ENCODE measurements at places on chromosomes 4 and X.

- no peak for DNase-seq
Measured at GRCh38 chrX:17031827-17032226, 85.4 kb downstream of the REPS2 start.

DNA sequence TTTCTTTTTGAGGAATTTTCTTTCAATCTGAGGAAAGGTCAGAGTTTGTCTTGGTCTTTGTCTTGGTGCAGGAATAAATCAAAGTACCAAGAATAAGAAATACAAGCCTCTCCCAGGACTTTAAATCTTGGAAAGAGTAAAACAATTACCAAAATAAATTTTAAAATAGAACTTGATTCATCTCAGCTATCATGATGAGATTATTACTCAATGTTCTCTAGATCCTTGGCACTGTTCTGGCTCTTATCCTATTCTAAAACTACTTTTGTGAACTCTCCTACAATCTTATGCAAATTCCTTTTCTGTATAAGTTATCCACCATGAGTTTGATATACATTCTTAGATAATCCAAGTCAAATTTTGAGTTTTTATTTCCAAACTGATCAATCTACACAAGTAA is 464.3 kb downstream of the PPARGC1A start:
- DNase-seq: no peak

- DNase-seq: no peak
Measured at GRCh38 chr4:146033149-146033548, 94.5 kb upstream of the ZNF827 start.

DNA sequence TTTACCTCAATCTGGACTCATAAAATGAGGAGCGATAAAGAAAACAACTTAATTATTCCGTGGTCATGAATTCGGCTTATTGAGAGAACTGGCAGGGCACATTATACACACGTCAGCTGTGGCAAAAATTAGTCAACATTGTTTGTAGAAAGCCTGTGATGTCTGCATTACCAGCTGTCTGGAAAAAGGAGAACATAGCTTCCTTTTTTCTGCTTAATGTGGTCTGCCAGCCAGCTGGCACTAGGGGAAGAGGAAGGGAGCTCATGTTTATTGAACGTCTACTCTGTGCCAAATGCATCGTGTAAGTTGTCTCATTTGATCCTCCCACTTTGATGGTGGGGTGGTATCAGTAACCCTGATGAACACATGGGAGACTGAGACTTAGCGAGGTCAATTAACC is 367.6 kb downstream of the ARHGAP24 start:
- no peak for DNase-seq

DNA sequence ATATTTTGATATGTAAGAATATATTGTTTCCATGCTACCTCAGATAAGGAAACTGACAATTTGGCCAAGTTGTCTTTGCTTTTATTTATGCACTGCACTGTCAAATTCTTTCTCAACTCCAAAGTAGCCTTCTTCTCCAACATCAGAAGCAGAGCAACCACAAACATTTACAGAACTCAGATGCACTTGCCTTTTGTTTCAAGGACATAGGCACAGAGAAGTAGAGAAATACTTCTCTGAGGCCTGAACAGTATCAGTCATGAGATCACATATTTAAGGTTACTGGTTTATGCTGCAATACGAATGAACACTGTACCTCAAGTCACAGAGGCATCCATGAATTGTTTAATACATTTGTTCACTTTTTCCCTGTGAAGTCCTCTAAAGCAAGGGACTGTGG is 606.1 kb upstream of the SLIT2 start:
- no peak for DNase-seq

DNA sequence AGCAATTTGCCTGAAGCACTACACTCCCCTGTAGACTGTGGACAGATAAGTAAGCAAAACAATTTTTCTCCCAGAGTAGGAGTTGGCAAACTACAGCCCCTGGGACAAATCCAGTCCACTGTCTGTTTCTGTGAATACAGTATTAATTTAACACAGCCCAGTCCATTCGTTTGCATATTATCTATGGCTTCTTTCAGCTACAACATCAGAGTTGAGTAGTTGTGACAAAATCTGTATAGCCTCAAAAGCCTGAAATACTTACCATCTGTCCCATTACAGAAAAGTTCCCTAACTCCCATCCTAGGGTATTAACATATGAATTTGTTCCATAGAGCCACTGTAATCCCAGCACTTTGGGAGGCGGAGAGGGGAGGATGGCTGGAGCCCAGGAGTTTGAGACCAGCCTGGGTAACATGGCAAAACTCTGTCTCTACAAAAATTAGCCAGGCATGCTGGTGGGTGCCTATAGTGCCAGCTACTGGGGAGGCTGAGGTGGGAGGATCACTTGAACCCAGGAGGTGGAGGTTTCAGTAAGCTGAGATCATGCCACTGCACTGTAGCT is 53.0 kb downstream of the AMELX start:
- DNase-seq: no peak

DNA sequence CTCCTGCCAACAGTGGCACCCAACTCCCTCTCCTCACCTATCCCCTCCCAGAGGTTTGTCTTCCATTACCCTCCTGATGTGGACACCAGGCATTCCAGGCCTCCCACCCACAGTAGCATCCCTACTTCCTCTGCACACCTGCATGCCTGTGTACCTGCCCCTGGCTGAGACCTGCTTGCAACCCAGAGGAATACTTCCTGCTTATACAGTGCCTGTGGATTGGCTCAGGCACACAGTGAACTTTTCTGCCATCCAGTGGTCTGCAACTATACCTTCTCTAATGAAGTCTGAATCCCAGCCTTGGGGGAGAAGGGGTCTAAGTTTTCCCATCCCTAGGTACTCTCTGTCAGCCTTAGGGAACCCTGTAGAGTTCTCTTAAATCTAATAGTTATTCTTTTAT is 169.9 kb downstream of the IQCM start:
- no peak for DNase-seq

- no peak for DNase-seq
Measured at GRCh38 chr4:7238300-7238960, 46.1 kb downstream of the SORCS2 start.

GRCh38 chr4:184331268-184331995 is 113.8 kb upstream of the ENPP6 start:
- DNase-seq: no peak

DNA sequence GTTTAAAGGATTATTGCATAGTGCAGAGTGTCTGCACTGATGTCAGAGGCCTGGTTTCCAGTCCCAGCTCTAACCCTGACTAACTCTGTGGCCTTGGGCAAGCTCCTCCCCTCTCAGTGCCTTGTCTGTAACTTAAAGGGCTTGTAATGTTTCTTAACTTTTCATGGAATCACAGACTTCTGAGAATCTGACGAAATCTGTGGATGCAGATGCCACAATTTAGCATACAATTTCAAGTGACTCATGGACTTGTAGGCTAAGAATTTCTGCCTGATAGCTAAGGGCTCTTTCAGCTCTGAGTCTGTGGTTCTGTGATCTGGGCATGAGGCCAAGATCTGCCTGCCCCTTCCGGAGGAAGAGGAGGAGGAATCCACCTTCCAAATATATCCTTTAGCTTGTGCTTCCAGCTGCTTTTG is 236.9 kb downstream of the AR start:
- DNase-seq: no peak

DNA sequence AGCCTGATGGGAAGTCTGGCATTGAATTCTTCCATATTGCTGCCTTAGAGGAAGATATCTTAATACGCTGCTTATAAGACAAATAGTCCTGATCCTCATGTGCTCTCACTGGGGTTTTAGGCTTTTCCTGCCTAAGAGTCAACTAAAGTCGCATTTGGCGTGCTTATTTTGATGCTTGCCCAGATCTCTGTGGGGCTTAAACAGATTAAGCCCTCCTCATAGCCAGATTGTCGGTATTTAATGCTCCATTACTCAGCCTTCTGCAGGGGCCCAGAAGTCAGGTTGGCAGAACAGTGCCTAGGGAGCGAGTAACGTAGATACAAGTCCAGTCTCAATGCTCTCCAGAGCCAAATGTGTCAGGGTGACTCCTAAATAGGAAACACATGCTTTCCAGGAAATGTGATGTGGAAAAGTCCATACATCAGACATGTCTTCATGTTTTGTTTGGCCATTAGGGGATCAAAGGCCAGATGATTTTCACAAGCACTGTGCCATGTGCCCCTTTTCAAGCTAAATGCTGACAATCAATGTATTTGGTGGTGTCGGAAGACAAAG is 262.8 kb downstream of the PRDM5 start:
- DNase-seq: no peak

DNA sequence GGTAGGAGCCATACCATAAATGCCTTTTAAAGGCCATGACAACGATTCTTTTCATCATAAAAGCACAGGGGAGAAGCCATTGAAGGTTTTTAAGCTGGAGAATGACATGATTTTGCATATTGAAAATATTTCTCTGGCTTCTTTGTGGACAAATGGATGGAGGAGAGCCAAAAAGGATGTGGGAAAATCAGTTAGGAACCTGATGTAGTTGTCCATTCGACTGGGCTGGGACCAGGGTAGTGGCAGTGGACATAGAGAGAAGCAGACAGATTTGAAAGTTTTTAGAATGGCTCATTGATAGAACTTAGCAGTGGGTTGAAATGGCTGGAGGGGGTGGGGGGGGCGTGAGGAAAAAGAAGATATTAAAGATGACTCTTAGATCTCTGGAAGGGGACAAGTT is 19.7 kb upstream of the MSN start:
- no peak for DNase-seq

DNA sequence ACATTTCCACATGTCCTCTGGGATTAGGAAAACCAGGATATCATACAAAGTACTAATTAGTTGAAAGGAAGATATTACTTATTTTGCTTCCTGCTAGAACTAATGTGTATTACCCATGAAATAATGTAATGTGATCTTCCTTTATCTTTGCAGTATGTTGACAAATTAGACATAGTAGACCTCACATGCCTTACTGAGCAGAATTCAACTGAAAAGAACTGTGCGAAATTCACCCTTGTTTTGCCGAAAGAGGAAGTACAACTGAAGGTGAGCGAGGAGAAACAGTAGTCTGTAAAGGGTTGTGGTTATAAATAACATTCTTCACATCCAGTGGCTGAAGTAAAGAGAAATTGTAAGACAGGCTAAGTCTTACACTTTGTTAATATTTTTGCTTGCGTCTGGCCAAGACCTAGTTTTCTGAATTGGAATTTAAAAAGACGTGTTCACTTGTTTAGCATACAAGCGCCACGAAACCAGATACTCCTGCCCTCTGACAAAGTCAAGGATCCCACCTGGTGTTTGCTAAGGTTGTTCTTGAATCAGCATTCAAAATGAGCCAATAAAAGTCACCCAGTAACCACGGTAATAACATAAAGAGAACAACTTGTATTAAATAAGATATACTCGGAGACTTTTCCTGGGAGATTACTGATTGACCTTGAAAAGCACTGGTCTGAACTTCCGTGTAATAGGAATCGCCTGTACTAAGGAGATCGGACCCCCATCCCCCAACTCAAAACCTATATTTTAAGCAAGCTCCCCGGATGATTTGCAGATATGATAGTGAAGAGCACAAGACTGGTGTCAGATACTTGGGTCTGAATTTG is 16.9 kb downstream of the STAP1 start:
- no peak for DNase-seq

- DNase-seq: no peak
Measured at GRCh38 chr4:38855466-38855865, 1.2 kb downstream of the TLR6 start.

DNA sequence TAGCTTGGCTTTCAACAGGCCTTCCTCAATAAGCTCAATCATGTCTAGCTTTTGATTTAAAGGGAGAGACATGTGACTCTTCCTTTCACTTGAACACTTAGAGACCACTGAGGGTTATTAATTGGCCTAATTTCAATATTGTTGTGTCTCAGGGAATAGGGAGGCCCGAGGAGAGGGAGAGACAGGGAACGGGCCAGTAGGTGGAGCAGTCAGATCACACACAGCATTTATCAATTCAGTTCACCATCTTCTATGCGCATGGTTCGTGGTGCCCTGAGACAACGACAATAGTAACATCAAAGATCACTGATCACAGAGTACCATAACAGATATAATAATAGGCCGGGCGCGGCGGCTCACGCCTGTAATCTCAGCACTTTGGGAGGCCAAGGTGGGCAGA is 17.8 kb downstream of the ZNF81 start:
- DNase-seq: no peak

DNA sequence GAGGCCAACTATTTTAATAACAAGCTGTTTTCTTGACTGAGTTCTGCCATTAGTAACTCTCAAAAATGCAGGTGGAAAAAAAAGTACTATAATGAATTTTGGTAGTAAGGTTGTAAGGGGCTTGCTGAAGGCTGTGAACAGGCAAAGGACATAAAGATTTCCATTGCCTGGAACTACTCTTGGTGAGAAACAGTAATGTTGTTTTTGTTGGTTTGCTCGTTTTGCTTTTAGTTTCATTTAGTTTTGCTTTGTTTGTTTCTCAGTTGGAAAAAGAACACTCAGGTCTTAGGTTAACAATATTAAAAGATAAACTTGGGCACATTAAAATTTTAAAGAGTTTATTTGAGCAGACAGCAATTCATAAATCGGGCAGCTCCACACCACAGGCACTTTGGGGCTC is 824.5 kb upstream of the HTR2C start:
- DNase-seq: no peak

DNA sequence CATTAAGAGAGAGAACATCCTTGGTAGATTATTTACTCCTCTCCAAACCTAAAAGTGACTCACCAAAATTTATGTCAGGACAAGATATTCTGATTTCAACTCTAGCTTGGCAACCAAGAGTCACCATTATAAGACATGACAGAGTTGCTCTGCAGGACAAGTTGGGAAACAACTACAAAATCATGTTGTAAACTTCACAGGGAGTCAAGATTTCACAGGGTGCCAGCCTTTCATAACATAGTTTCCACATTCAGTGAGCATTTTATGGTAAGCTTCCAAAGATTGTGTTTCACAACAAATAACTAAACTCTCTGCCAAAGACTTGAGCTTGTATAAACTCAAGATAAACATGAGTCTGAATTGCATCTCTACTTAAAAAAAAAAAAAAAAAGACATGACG is 121.0 kb upstream of the DIAPH2 start:
- no peak for DNase-seq
